GM12878 (cell line): ENCODE measurements at places on chromosomes 12 and 14. TPM values are rescaled to one million over a fixed set of nuclear protein-coding genes. Genes with fewer than 3 reads are reported as not detected.

The LPAR5 gene
- 7.9 and 8.2 TPM in 2 replicates for total RNA-seq

The ADAM20 gene
- 0.08 and 0.10 TPM in 2 replicates for total RNA-seq

The SERPINA9 gene
- not detected in 2 replicates for total RNA-seq

The AQP2 gene
- total RNA-seq, result not detected in 2 replicates

The GPRC5A gene
- 2.8 and 3.5 TPM in 2 replicates for total RNA-seq

The KRT6B gene
- not detected in 2 replicates for total RNA-seq

The PLEKHD1 gene
- total RNA-seq, result 0.08 TPM in 1 of 2 replicates, not detected in the other

The RNF212B gene
- not detected in 2 replicates for total RNA-seq

The MARCHF9 gene
- 25.5 and 26.7 TPM in 2 replicates for total RNA-seq

The FOXN4 gene
- total RNA-seq, result not detected in 2 replicates

The SLC25A47 gene
- total RNA-seq, result not detected in 2 replicates

The OR6C2 gene
- total RNA-seq, result not detected in 2 replicates

The ST8SIA1 gene
- 0.16 TPM in 1 of 2 replicates, not detected in the other for total RNA-seq

The NTN4 gene
- 0.08 and 0.15 TPM in 2 replicates for total RNA-seq

The TMEM233 gene
- total RNA-seq, result not detected in 2 replicates

The SLCO1A2 gene
- not detected in 2 replicates for total RNA-seq

The HOXC6 gene
- total RNA-seq, result 0.27 and 0.38 TPM in 2 replicates

The GPR68 gene
- total RNA-seq, result 2.1 and 2.4 TPM in 2 replicates

The MUCL1 gene
- not detected in 2 replicates for total RNA-seq

The C3AR1 gene
- total RNA-seq, result 0.10 and 0.19 TPM in 2 replicates

The KIAA0586 gene
- 18.1 and 21.9 TPM in 2 replicates for total RNA-seq

The KRT4 gene
- not detected in 2 replicates for total RNA-seq

The INHBC gene
- total RNA-seq, result 0.13 and 0.16 TPM in 2 replicates

The SLC25A21 gene
- 0.08 and 0.72 TPM in 2 replicates for total RNA-seq

The SCNN1A gene
- 0.56 and 0.69 TPM in 2 replicates for total RNA-seq

The CISTR gene
- not detected in 2 replicates for total RNA-seq

The OTX2 gene
- total RNA-seq, result 0.27 TPM in 1 of 2 replicates, not detected in the other

The ADIPOR2 gene
- 56.7 and 65.0 TPM in 2 replicates for total RNA-seq

The VWF gene
- total RNA-seq, result 0.23 and 0.53 TPM in 2 replicates

The POP5 gene
- 52.8 and 59.2 TPM in 2 replicates for total RNA-seq

The CCDC177 gene
- total RNA-seq, result not detected in 2 replicates

The GPR65 gene
- total RNA-seq, result 7.3 and 8.2 TPM in 2 replicates

The CCDC196 gene
- total RNA-seq, result not detected in 2 replicates
